ENCODE measurements at places on chromosomes 1 and 21.
A peak's percentile ranks its signal among the peaks of the same experiment; 100 is the strongest.

GRCh38 chr1:116909512-116910378, at the start of gene PTGFRN:
Gene PTGFRN (plus strand): TSS chr1:116909916. CDS start chr1:116910204, 288 bp downstream.
- no peak for DNase-seq

- no peak for DNase-seq
Measured at GRCh38 chr1:65963156-65963888, 170.6 kb downstream of the PDE4B start.

- DNase-seq, result no peak
Measured at GRCh38 chr1:179038528-179039281, 13.0 kb downstream of the FAM20B start.

DNA sequence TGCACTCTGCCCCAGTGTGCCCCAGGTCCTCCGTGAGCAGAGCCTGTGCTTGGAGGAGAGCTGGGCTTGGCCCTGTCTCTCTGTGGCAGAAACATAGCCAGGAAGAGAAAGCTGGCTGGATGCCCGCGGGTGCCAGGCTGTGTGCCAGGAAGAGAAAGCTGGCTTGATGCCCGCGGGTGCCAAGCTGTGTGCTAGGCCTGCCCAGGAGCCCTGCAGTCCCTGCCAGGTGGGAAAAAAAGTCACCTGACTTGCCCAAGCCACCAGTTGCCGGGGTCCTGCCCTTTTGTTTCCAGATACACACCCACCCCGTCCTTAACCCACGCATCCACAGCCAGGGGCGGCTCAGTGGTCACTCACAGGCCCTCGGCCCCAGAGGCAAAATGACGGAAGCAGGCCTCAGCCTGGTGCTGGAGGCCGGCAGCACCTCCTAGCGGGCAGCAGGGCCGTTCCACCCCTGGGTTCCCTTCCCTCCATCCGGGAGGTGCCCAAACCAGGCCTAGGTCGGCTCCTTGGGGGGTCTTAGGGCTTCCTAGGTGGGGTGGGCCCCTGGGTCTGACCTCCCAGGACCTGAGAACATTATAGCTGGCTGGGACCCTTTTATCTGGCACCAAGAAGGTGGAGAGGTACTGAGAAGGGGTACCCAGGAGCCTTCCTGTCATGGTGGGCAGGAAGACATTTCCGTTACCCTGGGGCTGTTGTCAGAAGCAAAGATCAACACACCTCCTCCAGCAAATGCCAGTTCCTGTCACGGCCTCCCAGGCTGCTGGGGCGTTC, 9.1 kb downstream of the ITGB2 start:
- peak; percentile 49 for DNase-seq

DNA sequence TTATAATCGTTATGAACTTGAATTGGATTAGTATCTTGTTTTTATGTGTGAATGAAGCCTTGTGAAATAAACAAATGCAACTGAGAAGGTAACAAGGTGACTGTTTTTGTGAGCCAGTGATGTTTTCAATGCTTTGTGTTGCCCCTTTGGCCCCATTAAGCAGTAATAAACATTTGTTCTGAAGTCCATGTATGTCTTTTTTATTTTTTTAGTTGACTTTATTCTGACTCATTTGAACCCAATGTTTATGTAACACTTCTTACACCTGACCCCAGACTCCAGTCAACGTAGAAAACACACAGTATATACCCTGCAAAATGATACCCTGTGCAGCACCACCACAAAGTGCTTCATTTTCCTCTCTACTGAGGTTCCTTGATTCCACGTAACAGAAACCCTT, 4.6 kb upstream of the CACYBP start:
- no peak for DNase-seq

DNA sequence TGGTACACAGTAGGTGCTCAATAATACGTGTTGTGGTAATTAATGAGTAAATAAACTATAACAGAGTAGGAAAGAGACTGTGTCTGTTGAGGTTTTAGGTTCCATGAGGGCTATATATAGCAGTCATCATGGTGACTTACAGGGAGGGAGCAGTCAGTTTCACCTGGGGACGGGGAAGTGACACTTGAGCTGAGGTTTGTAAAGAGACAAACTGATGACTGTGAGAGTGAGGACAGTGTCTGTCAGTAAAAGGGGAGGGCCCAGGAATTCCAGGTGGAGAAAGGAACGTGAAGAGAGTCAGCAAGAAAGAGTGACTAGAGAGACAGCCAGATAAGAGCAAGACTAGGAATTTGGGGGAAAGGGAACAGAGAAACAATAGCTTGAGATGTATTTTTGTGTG, 30.2 kb downstream of the ABCA4 start:
- DNase-seq, result no peak

DNA sequence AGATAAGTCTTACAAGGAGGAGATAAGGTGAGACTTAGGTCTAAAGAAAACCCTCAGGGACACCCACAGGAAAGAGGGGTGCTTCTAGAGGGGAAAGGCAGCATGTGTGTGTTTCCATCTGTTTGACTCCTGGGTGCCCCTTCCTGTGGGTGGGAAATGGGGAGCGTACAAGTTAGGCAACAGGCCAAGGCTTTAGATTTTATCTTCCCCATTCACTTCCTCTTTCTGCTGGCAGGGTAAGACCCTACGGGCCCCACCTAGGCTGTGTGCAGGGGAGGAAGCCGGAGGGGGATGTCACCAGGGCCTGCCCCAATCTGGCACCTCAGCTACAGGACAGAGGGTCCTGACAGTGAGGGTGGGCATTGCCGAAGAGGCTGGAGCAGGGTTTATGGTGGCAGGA, 2.5 kb upstream of the OLIG1 start:
- DNase-seq, result no peak

- DNase-seq, result no peak
Measured at GRCh38 chr1:111604931-111605330, 14.7 kb upstream of the RAP1A start.

DNA sequence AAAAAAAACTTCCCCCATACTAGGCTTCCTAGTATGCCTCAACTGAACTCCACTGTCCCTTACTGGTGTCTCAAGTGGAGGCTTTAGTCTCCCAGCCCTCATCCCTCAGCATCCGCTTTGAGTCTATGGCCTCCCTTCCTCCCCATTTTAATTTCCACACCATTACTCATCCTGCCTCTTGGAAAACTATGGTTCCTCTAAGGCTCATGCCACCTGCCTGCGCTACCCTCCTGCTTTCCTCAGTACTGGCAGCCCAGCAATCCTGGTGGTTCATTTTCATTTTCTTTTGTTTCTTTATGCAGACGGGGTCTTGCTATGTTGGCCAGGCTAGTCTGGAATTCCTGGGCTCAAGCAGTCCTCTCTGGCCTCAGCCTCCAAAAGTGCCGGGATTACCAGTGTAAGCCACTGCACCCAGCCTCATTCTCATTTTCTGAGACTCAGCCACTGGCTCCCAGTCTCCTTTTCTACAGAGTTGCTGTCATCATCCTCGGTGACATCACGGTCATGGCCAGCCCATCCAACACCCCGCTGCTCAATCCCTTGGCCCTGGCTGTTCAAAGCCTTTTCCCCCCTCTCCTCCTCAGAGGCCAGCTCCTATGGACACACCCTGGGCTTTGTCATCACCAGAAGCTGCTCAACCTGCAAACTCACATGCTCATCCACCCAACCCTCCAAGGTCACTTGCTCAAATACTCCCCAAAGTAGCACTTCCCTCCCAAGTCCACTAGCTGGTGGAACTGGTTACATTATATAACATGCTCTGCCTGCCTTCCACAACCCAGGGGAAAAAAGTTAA, 2.3 kb upstream of the PMVK start:
- DNase-seq, result no peak

Data from effector CD8-positive, alpha-beta T cell (primary cell).